ENCODE measurements at places on chromosomes 13 and 19. TPM values are rescaled to one million over a fixed set of nuclear protein-coding genes. Genes with fewer than 3 reads are reported as not detected.

GRCh38 chr13:109212650-109213049 lies 573.7 kb downstream of the IRS2 start:
- DNase-seq = no peak

- peak; percentile 86 for DNase-seq
Observed at GRCh38 chr13:70249332-70250064, 141.2 kb upstream of the KLHL1 start.

DNA sequence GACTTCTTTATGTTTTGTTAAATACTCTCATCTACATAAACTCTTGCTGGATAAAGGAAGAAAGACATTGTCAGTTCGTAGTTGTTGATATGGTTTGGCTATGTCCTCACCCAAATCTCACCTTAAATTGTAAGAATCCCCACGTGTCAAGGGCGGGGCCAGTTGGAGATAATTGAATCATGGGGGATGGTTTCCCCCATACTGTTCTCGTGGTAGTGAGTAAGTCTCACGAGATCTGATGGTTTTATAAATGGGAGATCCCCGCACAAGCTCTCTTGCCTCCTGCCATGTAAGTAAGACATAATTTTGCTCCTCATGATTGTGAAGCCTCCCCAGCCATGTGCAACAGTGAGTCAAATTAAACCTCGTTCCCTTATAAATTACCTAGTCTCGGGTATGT lies 3.6 kb downstream of the ADGRE1 start:
- DNase-seq = no peak

- no peak for DNase-seq
Observed at GRCh38 chr13:45327253-45327955, 13.6 kb downstream of the TPT1 start.

- DNase-seq = no peak
Observed at GRCh38 chr19:18526316-18526715, 4.4 kb upstream of the ELL start.

LILRB5 gene
- total RNA-seq = not detected

DNA sequence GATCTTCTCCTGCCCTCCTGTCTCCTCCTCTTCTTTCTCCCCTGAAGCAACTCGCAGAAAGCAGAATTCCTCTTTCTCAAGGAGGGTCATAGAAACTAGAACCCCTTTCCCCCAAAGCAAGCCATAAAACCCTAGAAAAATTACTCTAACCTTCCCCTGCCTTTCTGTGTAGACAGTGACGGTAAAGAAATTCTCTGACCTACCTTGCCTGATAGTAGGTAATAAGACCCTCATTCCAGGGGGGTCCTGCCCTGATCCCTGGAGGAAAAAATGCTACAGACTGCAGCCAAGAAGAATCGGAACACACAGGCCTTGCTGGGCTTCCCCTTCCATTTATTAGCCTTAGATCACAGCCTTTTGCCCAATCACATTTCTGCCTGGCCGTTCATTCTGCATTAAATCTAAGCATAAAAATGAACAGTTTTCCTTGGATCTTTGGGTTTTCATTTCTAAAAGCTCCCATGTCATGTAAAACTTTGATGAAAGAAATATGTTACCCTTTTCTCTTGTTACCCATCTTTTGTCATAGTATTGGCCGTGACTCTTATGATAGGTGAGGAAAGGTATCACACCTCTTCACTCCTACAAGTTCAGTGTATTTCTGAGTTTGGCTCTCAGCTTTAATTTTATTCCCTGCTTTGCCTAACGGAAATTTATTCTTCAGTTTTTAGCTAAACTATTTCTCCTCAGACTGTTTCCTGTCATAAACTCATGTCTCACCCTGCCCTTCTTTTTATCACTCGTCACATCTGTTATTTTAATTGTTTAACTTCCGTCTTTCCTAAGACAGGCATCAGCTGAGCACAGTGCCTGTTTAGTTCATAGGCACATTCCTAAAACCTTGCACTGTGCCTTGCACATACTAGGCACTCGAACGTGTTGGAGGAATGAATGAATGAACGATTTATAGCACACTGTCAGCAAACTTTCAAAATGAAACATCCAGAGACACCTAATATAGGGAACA lies 20.4 kb upstream of the CPB2 start:
- DNase-seq = peak; percentile 10

GRCh38 chr13:98399756-98400155 lies 177.2 kb downstream of the STK24 start:
- DNase-seq = no peak

PSG6 gene
- not detected for total RNA-seq

CALR gene
- 1,863 TPM for total RNA-seq

TMPRSS9 gene
- not detected for total RNA-seq

DNA sequence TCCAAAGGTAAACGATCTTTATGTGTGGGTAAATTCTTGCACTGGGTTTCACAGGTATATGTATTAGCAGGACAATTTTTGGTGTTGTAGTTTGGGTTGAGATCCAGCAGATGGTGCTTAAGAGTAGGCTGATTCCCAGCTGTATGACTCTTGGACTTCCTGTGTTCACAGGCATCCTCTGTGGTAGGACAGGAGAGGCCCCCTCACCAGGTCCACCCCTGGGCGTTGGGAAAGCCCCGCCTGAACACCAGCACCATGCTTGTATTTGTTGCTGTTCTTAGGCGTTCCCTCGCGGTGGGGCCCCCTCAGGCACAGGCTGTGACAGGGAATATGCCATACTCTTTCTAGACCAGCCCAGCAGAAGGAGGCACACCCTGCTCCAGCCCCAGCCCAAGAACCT lies 49.5 kb upstream of the PCDH17 start:
- DNase-seq = no peak

DNA sequence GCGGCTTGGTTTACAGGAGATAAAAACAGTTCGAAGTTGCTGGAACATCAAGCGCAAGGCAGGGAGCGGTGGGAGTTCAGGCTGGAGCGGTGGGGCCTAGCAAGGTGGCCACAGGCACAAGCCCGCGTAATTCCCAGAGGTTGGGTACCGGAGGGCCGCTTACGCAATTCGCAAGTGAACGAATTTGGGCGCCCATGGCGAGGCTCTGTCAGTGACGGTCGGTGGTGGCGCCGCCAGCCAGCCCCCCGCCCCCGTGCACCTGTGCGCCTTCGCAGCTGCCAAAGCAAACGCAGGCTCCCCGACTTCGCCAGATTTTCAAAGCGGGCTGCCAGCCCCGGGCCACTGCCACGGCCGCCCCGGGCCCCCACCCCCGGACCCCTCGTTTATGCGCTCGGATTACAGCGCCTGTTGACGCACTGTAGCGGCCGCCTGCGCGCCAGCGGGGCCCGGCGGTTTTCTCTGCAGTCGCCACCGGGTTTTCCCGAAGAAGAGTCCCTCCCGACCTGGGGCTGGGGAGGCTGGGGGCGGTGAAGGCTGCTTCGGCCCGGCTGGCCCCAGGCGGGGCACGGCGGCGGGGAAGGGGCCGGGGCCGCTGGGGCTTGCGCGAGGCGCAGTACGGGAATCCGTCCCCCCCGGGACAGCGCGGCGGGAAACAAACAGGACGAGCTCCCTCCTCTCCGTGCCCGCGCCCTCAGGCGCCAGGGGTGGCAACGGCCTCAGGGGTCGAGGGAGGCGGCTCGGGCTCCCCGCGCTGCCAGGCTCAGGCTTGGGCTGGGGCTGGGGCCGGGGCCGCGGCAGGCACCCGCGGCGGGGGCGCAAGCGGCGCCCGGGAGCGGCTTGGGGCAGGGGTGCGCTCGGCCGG lies 709 bp downstream of the N4BP2L1 start:
- no peak for DNase-seq

GRCh38 chr19:27746691-27747380 lies 1466.1 kb downstream of the UQCRFS1 start:
- DNase-seq = no peak

DNA sequence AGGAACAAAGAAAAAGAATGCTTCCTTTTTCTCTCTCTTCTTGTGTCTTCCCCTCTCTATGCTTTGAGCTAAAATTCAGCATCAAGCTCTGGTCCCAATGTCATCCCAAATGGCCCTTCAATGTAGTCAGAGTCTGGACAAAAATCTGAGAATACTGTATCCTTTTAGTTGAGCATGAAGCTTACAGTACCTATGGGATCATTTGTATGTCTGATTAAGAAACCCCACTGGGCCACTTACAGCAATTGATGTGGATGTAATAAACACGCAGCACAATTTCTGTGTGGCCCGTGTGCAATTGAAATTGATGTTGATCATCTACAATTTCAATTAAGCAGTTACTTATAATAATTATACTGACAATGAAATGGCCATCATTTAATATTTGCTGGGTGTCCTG lies 188.9 kb upstream of the RNF113B start:
- DNase-seq = no peak

PRR22 gene
- 0.41 TPM for total RNA-seq

DNA sequence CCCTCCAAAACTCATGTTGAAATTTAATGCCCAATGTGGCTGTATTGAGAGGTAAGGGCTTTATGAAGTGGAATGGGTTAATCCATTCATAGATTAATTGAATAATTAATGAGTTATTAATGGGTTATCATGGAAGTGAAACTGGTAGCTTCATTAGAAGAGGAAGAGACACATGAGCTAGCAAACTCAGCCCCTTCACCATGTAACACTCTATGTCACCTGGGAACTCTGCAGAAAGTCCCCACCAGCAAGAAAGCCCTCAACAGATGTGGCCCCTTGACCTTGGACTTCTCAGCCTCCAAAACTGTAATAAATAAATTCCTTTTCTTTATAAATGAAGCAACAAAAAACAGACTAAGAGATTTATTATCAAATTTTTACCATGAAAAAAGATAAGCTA lies 223.5 kb downstream of the KLF12 start:
- no peak for DNase-seq

DNA sequence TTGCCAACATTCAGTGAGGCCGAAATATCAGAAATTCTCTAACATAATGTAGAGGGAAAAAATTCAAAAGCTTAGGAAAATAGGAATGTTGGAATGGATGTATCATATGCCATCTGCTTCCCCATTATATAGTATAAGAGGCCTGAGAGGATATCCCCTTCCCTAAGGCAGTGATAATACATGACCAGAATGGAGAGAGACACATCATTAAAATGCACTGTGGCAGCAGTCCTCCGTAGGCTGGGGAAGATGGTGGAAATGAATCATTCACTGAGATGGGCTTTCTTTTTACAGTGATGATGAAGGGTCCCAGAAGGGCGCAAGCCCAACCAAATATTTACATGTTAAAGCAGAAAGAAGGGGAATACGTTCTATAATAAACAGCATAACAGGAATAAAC lies 799.1 kb upstream of the SPRY2 start:
- no peak for DNase-seq

FCGBP gene
- total RNA-seq = 0.07 TPM

- DNase-seq = peak; percentile 40
Observed at GRCh38 chr19:56377105-56377924, 16.0 kb downstream of the ZNF582 start.

ZFR2 gene
- total RNA-seq = not detected

DNA sequence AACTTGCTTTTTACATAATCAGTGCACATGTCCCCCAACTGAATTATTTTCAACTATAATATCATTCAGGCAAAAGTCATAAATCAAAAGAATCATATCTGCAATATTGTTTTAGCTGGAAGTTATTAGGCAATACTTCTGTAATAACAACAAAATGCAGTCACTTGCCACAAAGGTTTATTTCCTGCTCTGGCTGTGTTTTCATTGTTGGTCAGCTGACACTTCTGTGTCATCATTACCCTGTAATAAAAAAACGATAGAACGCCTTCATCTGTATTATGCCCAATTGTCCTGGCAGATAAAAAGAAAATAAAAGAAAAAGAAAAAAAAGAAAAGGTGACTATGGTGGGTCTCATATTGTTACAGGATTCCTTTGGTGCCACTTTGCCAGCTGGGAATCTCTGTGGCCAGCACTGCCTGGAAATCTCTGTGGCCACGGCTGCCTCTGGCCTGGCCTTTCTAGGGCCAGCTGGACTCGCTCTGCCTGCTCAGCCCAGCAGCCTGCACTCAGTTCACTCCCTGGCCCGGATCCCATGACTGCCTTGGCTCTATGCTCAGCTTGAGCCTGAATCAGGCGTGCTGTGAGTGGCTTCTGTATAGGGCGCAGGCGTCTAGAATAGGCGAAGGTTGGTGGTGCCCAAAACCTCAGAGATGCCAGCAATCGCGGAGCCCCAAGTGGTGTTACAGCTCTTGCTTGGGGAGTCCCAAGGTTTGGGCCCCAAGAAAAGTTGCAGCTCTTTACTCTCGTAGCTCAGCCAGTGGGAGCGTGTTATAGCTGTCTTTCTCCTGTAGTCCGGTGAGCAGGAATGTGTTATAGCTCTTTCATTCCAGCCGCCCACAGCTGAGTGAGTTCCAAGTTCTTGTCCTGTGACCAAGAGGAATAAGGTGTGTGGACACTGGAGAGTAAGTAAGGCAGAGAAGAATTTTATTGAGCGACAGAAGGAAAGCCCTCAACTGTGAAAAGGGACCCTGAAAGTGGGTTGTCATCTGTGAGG lies 1227.1 kb downstream of the SLITRK1 start:
- DNase-seq = peak; percentile 16

TM9SF2 gene
- 220 TPM for total RNA-seq

GRCh38 chr19:10286803-10287737 lies at the start of gene ICAM4:
Gene ICAM4 (plus strand): TSS chr19:10286955. CDS start chr19:10287013, 58 bp downstream.
- DNase-seq = no peak

SNRNP70 gene
- 143 TPM for total RNA-seq

- DNase-seq = no peak
Observed at GRCh38 chr19:53019684-53020083, 6.0 kb downstream of the ERVV-1 start.

GRCh38 chr19:35206855-35207254 lies 21.7 kb downstream of the FAM187B start:
- DNase-seq = no peak

DNA sequence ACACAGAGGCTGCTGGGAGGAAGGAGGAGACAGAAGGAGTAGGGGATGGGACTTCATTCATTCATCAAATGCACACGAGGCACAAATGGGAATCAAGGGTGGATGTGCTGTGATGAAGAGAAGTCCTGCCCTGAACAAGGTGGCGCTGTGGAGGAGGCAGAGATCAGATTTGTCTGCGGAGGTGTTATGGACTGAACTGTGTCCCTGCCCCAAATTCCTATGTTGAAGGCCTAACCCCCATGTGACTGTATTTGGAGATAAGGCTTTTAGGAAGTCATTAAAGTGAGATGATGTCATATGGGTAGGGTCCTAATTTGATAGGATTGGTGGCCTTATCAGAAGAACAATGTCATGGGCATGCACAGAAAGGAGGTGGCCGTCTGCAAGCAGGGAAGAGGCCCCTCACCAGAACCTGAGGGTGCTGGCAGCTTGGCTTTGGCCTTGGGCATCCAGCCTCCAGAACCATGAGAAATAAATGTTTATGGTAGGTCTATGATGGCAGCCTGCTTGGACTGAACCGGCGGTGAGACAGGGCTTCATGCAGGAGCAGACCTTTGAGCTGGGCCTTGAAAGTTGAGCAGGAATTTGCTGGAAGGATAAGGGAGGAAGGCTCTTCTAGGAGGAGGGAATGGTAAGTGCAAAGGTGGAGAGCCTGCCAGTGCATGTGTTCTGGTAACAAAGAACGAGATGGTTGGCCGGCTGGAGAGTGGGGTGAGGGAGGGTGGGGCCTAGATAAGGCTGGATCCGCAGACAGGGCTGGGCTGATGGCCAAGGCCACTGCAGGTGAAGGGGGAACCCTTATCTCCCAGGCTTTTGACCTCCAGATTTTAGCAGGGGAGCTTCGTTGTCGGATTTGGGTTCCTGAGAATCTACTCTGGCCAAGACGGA lies 2.7 kb upstream of the CEBPA start:
- DNase-seq = no peak

All from A172 (cell line).